Hippocampal formation (tissue), 2 donors: ENCODE measurements at places on chromosomes 12 and 14.

DNA sequence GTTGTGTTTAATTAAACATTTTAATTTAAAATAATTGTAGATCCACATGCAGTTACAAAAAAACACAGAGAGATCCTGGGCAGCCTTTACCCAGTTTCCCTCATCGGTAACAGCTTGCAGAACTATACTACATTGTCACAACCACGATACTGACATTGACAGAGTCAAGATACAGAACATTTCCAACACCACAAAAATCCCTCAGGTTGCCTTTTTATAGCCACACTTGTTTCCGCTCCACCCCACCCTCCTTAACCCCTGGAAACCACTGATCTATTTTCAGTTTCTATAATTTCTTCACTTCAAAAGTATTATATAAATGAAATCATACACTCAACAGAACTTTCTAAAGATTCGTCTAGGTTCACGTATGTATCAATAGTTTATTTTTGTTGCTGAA, 458.8 kb upstream of the SOX5 start:
- DNase-seq, result no peak

GRCh38 chr12:130984183-130985058, 30.7 kb downstream of the ADGRD1 start:
- DNase-seq, result no peak

- DNase-seq, result no peak
Measured at GRCh38 chr14:34785223-34786006, 71.0 kb upstream of the CFL2 start.

DNA sequence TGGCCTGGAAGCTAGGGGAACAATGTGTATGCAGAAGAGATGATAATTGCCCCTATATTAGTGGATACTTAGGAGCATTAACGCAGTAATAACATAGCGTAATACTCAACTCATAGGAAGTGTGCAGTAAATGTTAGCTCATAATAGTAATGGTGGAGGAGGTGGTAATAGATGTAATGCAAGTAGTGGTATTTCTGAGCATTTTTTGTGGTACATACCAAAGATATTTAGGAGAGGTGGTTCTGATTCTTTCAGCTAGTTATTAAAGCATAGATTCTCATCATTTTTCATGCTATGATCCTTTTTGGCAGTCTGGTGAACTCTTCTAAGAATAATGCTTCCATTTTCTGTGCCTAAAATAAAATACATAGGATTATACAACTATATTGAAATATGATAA, 233.1 kb downstream of the PTPRO start:
- DNase-seq, result no peak

- peak; percentile 49 for DNase-seq
Measured at GRCh38 chr14:76772300-76773187, 11.3 kb downstream of the VASH1 start.

DNA sequence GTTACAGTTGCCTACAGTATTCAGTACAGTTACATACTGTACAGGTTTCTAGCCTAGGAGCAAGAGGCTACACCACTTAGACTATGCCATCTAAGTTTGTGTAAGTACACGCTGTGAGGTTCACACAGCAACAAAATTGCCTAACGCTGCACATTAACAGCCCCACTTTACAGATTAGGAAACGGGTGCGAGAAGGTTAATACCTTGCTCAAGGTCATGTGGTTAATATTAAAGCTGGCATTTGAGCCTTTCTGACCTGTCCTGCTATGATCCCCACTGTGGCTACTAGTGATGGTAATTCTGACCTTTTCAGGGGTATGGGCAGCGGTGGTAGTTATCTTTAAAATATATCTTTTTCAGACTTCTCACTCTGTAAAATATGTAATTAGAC, 20.9 kb downstream of the ACVR1B start:
- no peak for DNase-seq
